ENCODE measurements at places on chromosomes 12 and 14.

DNA sequence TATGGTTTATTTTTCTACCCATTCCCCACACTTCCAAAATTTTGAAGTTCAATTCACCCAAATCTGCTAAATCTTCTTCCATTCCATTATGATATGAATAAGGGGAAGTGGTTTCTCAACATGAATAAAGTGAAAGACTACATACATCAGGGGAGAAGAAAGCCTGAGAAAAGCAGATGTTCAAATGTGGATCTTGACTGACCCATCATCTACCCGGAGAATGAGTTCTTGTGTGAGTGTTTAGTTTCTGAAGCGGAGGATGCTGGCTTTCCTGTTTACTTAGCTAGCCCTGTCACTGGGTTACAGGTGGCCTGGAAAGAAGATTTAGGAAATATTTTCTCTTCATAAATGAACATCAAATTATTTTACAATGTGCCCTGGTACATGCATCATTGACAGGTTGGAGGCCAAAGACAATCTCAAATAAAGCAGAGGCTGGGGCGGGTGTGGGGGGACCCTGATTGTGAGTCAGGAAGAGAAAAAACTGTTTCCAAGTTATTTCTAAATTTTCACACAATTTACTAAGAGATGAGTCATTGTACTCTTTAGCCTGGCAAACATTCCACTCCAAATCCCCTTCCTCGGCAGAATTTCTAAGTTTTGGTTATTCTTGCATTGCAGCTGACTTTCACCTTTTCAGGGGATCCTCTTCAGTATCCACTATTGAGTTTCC is 135.6 kb downstream of the SLC25A21 start:
- no peak for DNase-seq

GRCh38 chr14:105418269-105419194 is 1.1 kb upstream of the MTA1 start:
- no peak for DNase-seq

- no peak for DNase-seq
Measured at GRCh38 chr12:13033476-13033875, 10.7 kb upstream of the FAM234B start.

DNA sequence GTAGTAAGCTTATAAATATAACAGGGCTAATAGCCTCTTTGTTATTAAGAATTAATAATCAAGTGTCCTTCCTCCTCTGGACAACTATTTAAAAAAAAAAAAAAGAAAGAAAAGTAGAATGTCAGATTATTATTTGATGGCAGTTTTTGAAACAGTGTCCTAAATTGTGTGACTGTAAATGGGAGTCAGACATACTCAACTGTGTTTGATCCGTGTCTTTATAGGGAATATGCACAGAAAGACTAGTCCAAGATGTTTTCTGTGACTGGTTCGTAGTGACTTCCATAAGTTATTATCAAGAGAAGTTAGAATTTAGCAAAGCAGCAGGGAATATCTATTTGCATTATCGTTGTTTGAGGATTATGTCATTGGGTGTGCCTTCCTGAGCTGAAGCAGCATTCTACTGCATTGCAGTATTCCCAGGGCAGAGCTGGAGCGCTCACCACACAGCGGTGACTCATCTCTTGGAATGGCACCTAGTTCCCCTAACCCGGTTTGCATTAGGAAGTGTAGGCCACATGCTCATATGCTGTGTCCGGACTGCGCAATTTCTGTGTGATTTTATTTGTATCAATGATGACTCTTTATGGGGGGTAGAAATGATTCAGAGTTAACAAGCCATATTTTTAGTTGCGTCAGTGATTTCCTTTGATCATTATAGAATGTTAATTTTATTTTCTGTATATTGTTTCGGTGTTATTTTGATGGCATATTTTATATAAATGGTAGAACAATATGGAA is 7.9 kb downstream of the DYNC1H1 start:
- no peak for DNase-seq

- no peak for DNase-seq
Measured at GRCh38 chr12:115354007-115354890, 670.3 kb upstream of the TBX3 start.

DNA sequence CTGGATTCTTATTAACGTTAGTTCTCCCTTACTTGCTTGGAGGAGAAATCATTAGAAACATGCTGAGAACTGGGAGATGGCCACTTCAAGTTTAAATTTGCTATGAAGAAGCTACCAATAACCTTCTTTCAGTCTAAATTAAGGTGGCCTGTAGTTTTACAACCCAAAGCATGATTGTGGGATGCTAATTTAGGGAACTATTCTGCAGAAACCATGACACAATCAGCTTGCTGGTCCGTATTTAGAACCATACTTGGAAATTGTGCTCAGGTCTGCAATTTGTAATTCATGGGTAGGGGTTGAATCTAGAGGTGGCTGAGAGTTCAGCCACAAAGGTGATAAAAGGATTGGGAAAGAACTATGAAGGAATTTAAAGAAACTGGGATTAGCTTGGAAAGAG is 405.7 kb downstream of the RAD51B start:
- DNase-seq: no peak

DNA sequence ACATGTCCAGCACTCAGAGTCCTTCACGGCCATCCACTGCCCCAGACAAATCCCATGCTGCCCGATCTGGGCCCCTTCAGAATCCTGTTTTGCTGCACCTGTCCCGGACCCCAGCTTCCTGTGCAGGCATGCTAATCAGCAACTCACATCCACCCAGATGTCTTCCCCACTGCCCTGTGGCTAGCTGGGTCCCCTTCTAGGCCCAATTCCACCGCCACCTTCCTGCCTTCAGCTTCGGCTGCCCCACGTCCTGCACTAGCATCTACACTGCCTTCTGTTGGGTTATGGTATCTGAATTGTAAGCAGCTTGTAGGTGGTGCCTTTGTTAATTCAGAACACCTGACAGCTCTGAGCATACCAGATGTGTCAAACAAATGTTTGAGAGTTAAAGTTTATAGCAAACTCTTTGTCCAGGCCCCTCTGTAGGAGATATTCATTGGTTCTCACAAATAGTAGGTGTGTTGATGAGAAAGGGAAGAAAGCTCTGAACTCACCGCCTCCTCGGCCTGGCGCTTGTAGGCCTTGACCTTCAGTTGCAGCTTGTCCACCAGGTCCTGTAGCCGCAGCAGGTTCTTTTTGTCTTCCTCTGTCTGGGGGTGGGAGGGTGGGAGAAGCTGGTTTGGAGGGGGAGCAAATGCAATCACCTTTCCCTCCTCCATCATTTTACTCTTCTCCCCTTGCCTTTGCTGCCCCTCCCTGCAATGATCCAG is 6.0 kb downstream of the CMTM5 start:
- no peak for DNase-seq

DNA sequence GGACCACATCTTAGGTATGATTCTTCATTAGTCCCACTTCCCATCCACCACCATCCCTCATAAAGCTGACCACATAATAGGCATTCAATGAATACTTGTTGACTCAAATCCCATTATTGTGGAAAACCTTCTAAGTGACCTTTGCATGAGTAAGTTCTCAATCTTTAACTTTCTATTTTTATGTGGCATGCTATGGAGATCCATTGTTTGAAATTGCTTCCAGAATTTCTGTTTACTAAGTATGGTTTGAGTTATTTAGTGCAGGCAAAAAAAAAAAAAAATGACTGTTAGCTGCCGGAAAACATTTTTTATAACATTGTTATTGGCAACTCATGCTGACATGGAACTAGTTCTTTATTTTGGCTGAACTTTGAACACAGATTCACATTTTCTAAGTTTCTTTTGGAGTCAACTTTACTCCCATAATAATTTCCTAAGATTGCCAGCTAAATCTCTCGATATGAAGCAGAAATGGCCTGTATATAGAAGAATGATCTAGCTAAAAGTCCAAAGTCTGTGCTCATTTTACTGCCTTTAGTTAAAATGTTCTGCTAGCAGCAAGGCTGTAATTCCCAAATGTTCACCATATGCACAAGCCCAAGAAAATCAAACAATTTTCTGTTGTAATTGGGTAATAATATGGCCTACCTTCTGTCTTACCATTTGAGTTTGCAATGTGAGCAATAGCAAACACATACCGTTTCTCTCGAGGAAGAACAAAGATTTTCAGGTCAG is 77.9 kb downstream of the PTGER2 start:
- DNase-seq: no peak

DNA sequence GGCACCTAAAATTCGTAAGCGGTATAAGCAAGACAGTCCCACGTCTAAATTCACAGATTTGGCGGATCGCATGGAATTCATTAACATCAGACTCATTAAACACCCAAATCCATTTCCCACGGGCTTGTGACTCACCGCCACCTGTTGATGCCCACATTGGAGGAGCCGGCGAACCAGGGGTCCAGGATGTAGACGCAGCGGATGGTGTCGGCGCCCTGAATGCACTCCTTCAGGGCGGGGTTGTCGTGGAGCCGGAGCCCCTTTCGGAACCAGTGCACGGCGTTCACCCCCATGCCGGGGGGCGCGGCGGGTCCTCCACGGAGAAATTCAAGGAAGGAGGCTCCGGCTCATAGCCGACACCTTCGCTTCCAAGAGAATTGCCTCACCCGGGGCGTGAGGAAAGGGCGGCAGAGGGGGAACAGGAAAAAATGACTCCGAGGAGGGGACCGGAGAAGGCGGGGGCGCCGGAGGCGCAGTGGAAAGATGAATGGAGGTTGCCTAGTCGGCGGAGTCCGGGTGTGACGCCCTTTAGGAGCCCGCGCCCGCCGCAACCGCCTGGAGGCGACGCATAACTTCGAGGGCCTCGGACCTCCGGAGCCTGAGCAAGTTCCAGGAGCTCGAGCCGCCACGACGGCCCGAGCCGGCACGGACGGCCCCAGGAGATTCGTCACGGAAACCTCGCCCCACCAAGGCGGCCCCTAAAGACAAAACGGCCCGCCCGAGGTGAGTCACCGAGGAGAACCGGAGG is 506 bp downstream of the CRY1 start:
- DNase-seq: no peak

DNA sequence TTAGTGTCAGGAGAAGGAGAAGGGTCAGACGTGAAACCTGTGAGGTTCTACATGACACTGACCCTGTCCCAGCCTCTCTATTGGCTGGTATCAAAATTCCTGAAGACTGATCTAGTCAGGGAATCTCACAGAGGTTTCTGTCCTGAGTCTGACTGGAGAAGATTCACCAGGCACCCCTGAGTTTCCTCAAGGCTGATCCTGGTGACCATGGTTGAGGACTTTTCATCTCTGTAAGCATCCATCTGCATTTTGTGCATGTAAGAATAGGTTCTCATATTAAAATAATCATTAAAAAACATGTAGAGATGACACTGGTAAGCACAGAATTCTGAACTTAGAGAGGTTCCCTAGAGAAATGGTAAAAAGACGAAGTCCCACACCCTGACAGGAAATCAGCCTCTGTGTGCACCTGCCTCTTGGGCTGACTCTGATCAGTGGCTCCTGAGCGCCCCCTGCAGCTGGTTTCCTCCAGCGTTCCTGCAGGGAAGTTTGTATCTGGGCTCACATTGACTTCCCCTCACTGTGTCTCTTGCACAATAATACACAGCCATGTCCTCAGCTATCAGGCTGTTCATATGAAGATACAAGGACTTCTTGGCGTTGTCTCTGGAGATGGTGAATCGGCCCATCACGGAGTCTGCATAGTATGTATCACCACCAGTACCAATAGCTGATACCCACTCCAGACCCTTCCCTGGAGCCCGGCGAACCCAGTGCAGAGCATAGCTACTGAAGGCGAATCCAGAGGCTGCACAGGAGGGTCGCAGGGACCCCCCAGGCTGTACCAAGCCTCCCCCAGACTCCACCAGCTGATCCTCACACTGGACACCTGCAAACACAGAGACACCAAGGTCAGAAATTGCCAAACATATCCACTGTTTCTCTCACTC is 991.9 kb downstream of the TMEM121 start:
- no peak for DNase-seq

GRCh38 chr12:52263761-52264434 is 10.5 kb upstream of the KRT86 start:
- no peak for DNase-seq

- no peak for DNase-seq
Measured at GRCh38 chr12:66620026-66620425, 58.9 kb downstream of the GRIP1 start.

- DNase-seq: no peak
Measured at GRCh38 chr12:56267443-56268071, 815 bp downstream of the COQ10A start.

DNA sequence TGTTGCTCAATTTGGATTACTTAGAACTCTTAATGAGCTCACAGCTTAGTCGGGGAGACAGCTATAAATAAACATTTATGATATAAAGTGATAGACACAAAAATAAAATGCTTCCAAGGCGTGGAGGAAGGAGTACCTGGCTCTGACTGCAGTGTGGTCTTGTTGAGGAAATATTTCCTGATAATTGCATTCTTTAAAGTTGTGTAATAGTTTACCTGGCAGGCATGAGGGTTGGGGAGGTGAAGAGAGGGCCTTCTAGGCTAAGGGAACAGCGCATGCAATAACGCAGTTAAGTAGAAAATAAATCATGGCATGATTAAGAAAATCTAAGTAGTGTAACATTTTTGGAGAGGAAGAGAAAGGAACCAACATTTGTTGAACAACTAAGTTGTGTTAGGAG is 260.5 kb upstream of the ATP2B1 start:
- DNase-seq: no peak

DNA sequence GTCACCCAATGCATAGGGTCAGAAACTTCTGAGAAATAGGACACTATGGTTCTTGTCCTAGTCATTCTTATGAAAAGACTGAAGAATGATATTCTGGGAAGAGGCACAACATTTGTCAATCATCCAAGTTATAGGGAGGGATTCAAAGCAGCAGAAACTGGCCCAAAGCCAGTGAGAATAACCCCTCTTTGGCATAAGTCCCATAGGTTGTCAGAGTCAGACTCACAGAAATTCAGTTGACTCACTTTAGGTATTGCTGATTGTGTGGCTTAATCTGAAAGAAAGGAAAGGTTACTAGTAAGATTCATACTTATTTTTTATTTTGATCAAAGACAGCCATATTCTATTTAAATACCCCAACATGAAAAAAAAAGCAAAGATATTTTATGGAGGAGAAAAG is 151.0 kb downstream of the SRGAP1 start:
- no peak for DNase-seq

- DNase-seq: no peak
Measured at GRCh38 chr14:55240526-55241178, 30.6 kb upstream of the FBXO34 start.

GRCh38 chr12:72982356-72982755 is 710.2 kb downstream of the TRHDE start:
- DNase-seq: no peak

GRCh38 chr14:39762576-39763401 is 330.6 kb upstream of the FBXO33 start:
- no peak for DNase-seq

DNA sequence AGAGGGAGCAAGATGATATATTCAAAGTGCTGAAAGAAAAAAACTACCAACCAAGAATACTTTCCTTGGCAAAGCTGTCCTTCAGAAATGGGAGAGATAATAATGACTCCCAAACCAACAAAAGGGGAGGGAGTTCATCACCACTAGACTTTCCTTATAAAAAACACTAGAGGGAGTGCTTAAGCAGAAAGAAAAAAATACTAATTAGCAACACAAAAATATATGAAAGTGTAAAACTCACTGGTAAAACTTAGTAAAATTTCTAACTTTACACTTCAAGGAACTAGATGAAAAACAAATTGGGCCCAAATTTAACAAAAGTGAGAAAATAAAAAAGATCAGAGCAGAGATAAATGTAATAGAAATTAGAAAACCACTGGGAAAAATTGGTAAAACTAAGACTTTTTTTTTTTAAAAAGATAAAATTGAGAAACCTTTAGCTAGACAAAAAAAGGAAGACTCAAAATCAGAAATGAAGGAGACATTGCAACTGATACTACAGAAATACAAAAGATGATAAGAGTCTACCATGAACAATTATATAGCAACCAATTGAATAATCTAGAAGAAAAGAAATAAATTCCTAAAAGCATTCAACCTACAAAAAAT is 60.4 kb upstream of the FAR2 start:
- DNase-seq: no peak

GRCh38 chr14:33420051-33420627 is 481.5 kb downstream of the NPAS3 start:
- peak; percentile 11 for DNase-seq

Measured in NCI-H2227 treated with DMSO at 0.1 percent for 48 hours (cell line).